ENCODE measurements at places on chromosomes 4 and X. TPM values are rescaled to one million over a fixed set of nuclear protein-coding genes. Genes with fewer than 3 reads are reported as not detected.

Gene SLC6A8
- total RNA-seq = 52.2 TPM

Gene BEX1
- total RNA-seq = 123 TPM

DNA sequence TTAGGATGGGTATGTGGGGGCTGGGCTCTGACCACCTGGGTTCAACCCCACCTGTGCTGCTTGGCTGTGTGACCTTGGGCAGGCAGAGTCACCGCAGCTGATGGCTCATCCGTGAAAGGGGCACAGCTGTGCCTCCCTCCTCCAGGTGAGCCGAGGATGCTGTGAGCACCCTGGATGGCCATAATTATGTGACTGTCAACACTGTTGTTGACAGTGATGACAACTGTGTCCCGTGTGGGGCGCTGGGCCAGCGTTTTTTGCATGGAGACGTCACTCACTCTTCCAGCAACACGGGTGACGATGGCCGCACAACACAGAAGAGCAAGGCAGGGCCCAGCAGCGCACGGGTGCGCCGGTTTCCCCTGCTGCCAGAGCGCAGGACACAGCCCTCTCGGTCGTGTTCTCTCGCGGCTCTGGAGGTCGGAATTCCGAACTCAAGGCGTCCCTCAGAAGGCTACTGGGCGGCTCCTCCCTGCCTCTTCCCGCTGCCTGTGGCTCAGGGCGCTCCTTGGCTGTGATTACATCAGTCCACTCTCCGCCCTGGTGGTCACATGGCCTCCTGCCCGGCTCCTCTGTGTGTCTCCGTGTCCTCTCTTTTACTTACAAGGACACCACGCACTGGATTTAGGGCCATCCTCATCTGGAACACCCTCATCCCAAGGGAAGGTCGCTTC, 1.3 kb downstream of the SH3TC1 start:
- no peak for DNase-seq

- no peak for DNase-seq
Measured at GRCh38 chr4:15755321-15756155, 22.6 kb upstream of the CD38 start.

Gene GPR78
- total RNA-seq = 0.31 TPM

Gene CRLF2
- total RNA-seq = not detected

DNA sequence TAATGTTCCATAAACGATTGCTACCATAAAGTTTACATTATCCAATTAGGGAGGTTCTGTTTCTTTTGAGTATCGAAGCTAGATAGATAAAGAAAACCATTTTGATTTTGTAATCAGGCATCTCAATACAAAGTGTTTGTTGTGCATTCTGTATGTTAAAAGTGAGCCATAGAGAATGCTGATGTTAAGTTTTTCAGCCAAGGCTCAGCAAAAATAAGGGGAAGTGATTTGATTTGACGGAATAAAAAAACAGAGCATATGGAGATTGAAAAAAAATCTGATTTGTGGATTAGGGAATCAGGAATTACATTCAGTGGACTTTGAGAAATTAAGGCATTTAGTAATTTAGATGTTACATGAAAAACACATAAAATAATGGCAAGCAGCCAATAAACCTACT, 314.8 kb downstream of the PPP3CA start:
- no peak for DNase-seq

GRCh38 chr4:154741131-154741665, 2.6 kb upstream of the LRAT start:
- no peak for DNase-seq

DNA sequence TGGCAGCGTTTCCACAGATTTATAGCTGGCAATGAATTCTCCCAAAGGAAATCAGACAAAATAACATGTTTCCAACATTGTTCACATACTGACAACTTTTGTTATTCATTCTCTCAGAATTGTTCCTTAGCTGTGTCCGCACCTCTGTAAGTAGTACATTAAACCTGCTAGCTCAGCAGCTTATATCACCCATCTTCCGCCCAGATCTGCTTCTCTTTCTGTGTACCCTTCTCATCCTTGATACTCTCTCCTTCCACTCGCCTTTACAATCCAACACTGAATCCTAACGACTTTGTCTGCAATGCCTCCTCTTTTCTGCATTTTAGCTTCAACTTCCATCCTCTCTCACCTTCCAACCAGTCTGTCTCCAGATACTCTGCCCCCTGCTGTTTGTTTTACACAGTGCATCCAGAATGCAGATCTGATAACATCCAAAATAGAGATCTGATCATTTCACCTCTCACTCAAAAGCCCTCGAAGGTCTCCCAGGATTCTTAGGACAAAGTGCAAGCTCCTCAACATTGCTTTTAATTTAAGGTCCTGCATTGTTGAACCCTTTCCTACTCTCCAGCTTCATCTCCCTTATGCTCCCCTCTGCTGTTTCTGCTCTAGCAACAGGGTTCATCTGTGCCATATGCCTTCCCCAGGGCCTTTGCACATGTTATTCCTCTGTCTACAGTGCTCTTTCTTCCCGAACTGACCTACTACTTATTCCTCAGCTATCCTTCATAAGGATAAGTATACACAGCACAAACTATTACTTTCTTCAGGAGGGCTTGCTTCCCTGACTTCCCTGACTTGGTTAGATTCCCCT, 67.3 kb upstream of the VBP1 start:
- no peak for DNase-seq

DNA sequence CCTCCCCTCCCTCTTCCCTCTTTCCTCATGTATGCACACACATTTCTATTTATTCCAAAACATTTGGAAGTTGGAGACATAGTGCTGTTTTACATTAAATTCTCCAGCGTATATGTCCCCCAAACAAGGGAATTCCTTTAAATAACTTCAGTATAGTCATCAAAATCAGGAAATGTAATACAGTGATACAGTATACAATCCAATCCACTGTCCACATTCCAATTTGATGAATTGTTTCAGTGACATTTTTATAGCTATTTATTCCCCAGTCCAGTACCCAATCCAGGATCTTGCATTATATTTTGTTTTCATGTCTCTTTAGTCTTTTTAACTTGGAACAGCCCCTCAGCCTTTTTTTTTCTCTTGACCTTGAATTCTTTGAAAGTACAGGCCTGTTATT, 233.0 kb downstream of the DKK2 start:
- DNase-seq = no peak

DNA sequence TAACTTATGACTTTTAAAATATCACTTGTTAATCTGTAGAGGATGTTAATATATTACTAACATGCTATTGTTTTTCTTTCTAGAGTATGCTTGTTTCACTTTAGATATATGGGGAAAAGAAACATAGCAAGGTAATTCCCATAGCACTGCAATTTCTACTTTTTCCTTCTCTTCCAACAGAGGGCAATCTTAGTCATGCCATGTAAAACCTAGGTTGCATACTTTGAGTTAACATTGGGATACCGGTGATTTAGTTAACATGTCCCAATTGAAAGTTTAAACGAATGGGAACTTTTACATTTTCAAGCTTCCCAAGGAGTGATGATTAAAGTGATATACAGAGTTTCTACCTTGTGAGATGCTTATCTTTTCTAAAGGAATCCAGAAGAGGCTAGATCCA, 89.4 kb upstream of the IL13RA1 start:
- DNase-seq = no peak

DNA sequence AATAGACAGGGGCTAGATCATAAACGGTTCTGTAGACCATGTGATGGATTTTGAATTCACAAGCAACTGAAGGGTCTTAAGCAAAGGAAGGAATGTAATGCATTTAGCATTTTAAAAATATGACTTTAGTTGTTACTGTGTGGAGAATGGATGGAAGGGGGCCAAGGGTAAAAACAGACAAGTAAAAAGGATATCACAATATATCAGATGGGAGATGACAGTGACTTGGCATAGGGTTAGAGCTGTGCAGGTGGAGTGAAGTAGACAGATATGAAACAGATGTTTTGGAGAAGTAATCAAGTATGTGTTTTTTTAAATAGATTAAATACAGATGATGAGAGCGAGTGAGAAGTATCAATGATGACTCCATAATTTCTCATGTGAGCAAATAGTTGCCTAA, 1116.0 kb upstream of the TENM3 start:
- no peak for DNase-seq

DNA sequence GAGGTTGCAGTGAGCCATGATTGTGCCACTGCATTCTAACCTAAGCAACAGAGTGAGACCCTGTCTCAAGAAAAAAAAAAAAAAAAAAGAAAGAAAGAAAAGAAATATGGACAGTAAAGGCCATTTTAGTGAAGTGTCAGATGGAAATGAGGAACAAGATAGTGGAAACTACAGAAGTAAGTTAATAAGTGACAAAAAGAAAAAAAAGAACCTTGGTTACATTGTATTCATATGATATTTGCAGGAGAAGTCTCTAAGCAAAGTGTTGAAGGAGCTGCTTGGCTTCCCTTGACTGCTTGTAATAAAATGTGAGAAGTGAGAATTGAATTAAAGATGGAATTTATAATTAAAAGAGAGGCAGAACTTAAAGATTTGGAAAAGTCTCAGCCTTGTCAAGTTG, 73.2 kb downstream of the HOPX start:
- DNase-seq = no peak

- no peak for DNase-seq
Measured at GRCh38 chrX:48676893-48677270, 6.7 kb upstream of the WAS start.

Gene FAM149A
- total RNA-seq = 13.5 TPM

Gene DDIT4L
- total RNA-seq = 2.6 TPM

Gene RBM46
- 0.62 TPM for total RNA-seq

Gene MXD4
- total RNA-seq = 121 TPM

- DNase-seq = no peak
Measured at GRCh38 chr4:71648923-71649322, 135.0 kb downstream of the GC start.

DNA sequence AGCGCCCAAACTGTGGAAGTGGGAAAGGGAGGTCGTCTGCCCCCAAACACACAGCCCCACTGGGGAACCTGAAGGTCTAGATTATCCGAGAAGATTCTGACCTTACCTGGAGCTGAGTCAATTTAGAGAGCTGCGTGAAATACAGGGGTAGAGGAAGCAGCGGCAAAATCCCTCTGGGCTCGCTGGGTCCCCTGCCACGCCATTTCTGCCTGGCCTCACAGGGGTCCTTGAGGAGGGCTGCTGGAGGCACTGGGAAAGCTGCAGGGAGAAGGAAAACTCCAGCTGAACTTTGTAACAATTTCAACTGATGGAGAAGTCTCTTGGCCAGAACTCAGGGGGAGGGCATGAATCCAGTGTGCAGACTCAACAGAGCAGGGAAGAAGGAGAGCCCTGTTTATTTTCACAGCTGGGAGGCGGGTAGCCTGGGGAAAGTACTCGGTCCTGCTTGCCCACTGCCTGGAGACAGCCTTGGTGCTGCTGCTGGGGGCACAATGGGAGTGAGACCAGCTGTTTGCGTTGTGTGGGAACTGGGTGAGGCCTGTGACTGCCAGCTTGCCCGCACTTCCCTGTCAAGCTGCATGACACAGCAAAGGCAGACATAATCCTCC, 93.2 kb upstream of the MAPK10 start:
- DNase-seq = no peak

DNA sequence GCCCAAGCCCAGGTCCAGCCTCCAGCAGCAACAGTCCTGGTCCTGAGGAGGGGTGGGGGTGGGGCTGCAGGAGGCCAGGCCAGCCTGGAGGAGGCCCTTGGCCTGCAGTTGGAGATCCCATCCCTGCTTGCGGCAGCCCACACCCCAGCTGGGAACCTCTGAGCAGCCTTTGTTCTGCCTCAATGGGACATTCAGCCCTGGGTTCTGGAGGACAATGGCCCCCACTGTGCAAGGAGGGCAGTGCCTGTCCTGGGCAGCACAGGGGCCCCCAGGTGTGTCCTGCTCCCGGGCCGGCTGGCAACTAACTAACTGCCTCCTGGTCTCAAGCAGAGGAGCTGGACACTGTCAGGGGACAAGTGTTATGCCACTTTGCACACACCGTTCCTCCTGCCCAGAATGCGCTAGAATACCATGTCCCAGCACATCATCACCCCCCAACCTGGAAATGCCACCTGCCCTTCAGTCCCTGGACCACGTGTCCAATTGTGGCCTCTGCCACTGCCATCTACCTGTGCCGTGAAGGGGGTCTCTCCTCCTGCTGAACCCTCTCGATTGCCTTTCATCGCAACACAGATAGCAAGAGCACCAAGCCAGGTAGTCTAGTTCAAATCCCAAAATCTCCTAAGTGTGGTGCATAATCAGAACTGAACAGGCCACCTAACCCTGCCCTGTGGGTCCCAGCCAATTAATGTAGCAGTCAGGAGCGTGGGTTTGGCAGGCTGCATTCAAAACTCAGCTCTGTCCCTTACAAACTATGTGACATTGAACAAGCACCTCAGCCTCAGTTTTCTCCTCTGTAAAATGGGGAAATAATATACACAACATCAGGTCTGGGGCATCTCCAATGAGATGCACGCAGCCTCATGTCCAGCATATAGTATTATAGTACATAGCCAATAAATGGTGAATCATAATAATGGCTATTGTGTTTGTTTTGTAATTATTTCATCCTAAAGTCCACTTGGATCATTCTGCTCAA, 8.8 kb downstream of the PPP2R2C start:
- peak; percentile 6 for DNase-seq

GRCh38 chr4:69836287-69836686, 23.7 kb downstream of the SULT1E1 start:
- no peak for DNase-seq

DNA sequence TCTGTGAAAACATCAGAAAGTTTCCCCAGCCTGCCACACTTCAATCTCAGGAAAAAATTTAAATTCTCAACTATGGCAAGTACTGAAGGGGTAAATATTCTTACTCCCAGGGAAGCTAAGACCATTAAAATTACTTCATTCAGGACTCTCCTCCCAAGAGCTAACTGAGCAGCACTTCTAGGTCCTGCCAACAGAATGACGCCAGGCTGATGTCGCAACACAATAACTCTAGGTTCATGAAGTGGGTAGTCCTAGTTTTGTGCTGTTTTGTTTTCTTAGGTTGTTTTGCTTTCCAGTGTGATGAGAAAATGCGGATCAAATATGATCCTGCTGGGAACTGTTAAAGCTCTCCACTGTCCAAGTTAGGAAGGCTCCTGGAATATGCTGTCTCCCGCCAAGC, 180.0 kb downstream of the NKX6-1 start:
- no peak for DNase-seq

Gene CTAG1A
- not detected for total RNA-seq

Gene KLHL34
- total RNA-seq = not detected

Gene FREM3
- total RNA-seq = not detected

GRCh38 chr4:12446256-12446655, 1017.6 kb upstream of the HS3ST1 start:
- DNase-seq = no peak

Gene RNF212
- 11.2 TPM for total RNA-seq

Gene SUPT20HL1
- not detected for total RNA-seq
